ENCODE measurements at places on chromosomes 3 and 15.

- no peak for DNase-seq
Observed at GRCh38 chr3:23567917-23568316, 237.8 kb upstream of the UBE2E1 start.

DNA sequence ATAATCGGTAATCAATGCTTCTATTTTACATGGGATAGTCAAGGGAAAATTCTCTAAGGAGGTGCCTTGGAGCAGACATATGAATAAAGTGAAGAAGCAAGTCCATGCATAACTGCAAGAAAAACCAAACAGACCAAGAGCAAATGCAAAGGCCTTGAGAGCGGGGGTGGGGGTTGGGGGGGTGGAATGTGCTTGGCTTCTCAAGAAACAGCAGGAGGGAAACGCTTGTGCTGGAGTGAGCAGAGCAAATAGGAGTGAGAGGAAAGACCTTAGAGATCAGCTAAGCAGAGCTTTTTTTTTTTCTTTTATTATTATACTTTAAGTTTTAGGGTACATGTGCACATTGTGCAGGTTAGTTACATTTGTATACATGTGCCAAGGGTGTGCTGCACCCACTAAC lies 260.8 kb downstream of the ARPP21 start:
- no peak for DNase-seq

DNA sequence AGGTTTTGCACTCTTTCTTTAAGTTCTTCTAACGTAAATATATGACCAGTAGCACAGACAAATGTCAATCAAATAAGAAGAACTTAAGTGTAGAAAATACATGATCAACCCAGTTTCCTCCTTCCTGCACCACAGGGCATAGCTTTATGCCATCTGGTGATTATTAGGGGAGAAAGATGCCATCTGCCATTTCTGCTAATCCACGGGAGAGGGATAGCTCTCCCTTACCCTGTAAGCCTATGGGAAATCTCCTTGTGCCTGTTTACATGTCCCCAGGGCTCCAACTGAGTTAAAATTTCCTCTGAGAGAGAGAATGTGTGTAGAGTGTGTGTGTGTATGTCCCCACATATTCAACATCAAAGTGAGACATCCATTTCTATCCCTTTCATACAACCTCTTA lies 135.9 kb downstream of the RSL24D1 start:
- no peak for DNase-seq

DNA sequence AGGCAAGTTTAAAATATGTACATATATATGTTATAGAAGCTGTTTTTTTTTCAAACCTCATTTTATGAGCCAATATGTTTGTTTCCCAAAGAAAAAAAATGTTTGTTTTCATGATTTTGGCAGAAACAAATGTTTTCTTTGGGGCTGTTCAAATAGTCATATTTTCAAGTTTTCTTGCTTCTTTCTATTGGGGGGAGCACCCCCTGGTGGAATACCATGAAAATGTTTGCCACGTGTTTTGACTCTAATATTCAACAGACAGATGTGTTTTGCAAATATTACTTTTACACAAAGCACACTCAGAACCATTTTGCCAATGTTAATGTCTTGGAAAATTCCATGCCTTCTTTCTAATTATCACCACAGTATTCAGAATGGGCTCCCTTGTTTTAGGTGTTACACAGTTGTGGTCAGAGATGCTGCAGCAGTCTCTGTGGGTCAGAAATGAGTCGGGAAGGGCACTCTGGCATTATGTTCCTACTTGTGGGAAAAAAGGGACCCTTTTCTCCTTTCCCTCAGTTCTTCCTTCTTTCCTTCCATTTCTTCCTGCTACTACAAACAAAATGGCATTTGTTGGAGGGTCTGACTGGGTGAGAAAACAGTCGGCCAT lies 817.0 kb downstream of the TUSC7 start:
- no peak for DNase-seq

DNA sequence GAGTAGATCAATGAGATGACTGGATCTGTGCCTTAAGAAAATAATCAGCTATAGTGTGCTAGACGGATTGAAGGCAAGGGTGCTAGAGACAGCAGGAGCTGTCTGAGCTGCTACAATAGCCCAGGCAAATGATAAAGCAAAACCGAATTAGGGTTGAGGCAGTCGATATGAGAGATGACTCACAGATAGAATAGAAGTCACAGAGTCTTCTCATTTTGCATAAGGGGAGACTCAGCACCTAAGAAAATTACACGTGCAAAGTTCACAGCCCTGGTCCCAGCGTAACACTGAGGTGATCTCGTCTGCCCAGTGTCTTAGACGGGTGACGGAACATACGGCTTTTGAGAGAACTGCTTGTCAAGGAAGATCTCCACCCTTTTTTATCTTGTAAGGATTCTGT lies 11.6 kb downstream of the LPP start:
- no peak for DNase-seq

DNA sequence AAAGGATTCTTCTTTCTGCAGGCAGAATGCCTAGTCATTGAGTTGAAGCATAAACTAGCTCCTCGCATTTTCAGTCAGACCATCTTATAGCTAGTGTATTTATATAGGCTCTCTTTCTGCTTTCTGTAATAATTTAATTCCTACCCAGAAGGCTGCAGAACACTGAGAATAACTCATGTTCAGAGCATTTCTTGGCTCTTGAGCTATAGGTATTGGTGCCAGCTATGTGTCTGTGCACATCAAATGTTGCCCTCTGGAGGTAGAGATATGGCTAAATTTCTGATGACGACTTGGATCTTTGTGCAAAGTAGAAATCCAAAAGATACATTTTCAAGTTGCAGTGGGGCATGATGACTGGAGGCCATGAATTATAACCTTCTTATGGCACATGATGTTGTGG lies 336.2 kb upstream of the TPM1 start:
- no peak for DNase-seq

- no peak for DNase-seq
Observed at GRCh38 chr15:63190769-63191649, 1.6 kb downstream of the RAB8B start.

- no peak for DNase-seq
Observed at GRCh38 chr3:17542591-17542990, 199.8 kb downstream of the TBC1D5 start.

- no peak for DNase-seq
Observed at GRCh38 chr3:141798448-141798845, 35.2 kb downstream of the GRK7 start.

DNA sequence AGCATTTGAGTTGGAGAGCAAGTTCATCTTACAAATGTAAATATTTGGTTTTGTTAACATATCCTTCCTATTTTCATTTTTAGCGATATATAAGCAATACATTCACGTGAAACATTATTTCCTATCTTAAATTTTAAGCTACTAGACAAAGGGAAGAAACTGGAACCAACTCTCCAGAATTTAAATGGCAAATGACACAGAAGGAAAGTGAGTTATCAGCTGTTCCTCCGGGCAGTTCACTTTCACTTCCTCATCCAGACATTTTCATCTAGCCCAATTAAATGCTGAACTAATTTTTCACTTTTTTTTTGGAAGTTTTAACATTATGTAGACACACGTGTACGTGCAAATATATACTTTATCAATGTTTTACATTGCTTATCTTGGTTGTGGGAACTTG lies 58.7 kb downstream of the MORC1 start:
- no peak for DNase-seq

- DNase-seq, result no peak
Observed at GRCh38 chr15:62173215-62173614, 8.1 kb upstream of the C2CD4B start.

GRCh38 chr15:41407341-41407740 lies 5.0 kb upstream of the NDUFAF1 start:
- no peak for DNase-seq

DNA sequence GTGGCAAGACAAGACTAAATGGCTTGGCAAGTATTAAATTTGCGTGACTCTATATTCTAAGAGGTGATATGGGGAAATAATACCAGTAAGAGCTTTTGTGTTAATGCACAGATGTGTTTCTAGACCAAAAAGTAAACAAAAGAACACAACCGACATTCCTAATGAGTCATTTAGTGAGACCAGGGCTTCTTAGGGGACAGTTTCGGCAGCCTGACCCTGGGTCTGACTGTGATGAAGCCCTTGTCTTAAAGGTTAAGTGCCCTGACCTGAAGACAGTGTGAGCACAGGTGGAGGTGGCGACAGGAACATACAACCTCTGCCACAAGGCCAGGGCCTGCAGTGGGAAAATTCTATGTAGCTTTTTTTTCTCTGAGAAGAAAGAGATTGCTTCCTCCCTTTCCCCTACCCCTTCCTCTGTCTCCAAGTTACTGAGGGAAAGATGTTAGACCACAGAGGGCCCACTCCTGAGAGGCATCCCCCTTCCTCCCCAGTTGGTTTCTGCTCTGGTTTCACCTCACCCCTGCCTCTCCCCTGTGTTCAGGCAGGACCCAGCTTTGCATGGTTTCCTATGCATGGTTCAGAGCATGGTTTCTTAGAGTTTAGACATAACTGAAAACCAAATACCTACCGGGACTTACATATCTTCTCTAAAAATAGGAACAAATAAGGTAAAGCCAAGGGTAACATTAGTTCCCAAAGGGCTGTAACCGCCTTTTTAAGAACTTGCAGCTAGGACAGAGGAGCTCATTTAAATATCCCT lies 24.8 kb upstream of the CMTM7 start:
- DNase-seq, result no peak

GRCh38 chr15:66880380-66881155 lies 178.5 kb downstream of the SMAD6 start:
- no peak for DNase-seq

GRCh38 chr3:14262212-14262611 lies 83.6 kb downstream of the LSM3 start:
- no peak for DNase-seq

DNA sequence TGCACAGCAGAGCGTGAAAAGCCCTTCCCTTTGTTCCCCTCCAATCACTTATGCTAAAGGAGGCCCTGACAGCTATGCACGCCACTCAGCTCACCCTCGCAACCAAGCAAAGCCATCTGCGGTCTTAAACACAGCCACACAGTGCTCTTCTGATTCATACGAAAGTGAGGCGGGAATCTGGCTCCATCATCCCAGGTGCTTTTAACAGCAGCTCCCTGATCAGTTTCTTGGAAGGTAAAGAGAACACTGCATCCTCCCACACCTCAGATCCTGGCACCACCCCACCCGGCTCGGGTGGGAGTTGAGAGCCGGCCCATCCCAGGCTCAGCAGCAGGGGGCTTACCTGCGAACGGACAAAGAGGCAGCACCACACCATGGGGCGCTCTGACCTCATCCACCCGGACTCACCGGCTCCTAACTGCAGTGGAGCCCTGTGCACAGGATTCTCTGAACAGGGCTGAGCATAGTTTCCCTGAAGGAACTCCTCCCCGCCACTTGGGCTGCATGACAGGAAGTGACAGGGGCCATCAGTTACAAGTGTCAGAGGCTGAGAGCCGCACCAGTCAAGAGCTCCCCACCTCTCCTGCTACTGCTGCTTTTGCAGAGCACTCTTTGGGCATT lies 114.3 kb upstream of the ARHGEF3 start:
- no peak for DNase-seq

DNA sequence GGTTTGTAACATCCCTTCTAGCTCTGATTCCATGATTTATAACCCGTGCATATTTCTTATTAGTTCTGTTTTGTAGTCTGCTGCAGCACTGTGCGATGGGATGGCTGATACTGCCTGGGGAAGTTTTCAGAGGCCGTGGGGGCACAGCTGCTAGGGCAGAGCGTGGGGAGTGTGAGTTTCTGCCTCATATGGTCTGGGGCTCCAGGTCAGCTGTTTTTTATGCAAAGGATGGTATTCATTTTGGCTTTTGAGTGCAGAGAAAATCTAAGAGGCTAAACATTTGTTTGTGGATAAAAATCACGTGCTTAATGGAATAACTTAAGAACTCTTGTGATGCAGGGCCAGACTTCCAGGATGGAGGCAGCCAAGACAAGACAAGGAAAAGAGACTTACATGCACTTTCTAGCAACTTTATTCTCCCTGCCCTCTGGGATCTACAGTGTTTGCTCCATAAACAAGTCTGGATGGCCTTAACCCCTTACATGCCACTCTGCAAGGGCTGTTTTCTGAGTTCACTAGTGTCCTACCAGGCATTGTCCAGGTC lies 45.5 kb upstream of the CFAP161 start:
- DNase-seq, result no peak

GRCh38 chr15:51838270-51838669 lies 8.8 kb downstream of the TMOD3 start:
- DNase-seq, result no peak

- no peak for DNase-seq
Observed at GRCh38 chr3:140736863-140737460, 59.1 kb downstream of the TRIM42 start.

- DNase-seq, result no peak
Observed at GRCh38 chr3:188453431-188454384, 299.8 kb downstream of the LPP start.

DNA sequence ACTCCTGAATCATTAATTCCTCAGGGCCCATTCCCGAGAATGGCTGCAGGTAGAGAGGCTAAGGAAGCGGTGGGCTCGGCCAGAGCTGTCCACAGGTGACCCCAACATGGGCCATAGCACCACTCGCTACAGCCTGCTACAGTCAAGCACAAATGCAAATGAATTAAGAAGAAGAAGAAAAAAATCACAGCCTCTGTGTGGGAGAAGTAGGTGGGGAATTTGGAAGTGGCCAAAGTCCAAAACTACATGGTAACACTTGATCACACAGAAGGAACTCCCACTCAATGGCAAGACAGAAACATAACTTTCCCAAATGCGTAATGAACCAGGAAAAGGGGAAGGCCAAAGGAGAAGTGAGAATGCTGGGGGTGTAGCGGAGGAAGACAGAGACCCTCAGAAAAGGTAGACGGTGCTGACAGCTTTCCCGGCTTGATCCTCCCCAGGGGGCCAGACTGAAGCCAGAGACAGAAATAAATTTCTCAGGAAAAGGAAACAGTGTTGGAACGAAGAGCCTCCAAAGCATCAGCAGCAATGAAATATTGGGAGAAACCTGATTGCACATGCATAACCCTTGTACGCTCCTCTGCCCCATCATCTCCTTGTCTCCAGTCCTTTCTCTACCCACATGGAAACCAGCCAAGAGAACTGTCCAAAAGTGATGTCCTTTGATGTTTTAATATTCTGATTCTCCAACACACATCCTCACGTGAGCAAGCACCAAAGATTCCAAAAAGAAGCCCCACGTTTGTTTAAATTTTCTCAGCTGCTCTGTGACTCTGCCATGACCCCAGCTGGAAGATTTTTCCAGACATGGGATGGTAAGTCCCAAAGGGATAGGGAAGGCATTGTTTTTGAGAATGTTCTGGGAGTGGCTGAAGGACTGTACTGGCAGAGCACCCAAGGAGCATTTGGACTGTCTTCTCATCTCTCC lies 107.6 kb downstream of the OXNAD1 start:
- DNase-seq, result no peak

DNA sequence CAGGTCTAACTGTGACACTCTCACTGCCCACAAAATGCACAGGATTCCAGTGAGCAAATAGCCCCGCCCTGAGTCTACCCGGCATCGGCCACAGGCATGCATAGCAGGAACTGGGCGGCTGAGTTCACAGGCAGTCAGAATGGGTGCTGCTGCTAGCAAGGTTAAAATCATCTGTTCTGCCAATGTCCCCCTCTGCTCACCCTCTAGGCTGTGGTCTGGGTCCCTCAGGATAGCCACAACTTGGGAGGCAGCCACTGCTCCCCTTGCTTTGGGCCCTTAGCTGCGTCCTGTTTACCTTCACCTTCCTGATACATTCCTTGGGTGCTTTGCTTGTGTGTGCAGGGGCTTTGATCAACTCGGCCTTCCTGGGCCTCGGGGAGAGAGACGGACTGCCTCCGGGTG lies 232.9 kb upstream of the RGMA start:
- no peak for DNase-seq
